RWPE2 (cell line): ENCODE measurements at places on chromosomes 5 and 9.

DNA sequence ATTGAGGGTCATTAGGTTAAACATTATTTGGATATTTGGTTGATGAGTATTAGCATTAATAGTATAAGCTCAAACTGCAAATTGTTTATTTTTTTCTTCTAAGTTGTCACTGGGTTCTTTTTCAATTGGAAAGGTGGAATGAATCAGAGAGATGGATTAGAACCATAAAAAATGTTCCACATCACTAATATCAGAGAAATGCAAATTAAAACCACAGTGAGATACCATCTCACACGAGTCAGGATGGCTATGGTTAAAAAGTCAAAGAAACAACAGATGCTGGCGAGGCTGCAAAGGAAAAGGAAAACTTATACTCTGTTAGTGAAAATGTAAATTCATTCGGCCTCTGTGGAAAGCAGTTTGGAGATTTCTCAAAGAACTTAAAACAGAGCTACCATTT, 122.8 kb downstream of the CCDC192 start:
- no peak for DNase-seq

GRCh38 chr9:125476645-125477044, 215.0 kb downstream of the GAPVD1 start:
- no peak for DNase-seq

GRCh38 chr5:162248107-162248713, 180.6 kb downstream of the GABRG2 start:
- no peak for DNase-seq

DNA sequence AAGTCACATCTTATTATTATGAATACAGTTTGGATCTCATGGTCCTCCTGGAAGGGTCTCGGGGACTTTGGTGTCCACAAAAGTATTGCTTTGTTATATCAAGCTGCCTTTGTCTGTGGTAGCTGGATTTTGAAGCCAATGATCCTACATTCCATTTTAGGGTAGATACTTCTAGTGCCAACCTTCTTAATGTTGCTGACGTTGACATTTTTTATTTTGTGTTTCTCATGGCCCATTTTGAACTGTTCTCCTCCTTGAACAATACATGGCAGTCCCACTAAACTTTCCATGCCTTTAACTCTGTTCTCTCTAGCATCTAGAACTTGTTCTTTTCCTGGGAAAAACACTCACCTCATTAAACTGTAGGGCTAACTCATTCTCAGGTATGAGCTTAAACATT, 425.8 kb downstream of the KCTD16 start:
- no peak for DNase-seq

DNA sequence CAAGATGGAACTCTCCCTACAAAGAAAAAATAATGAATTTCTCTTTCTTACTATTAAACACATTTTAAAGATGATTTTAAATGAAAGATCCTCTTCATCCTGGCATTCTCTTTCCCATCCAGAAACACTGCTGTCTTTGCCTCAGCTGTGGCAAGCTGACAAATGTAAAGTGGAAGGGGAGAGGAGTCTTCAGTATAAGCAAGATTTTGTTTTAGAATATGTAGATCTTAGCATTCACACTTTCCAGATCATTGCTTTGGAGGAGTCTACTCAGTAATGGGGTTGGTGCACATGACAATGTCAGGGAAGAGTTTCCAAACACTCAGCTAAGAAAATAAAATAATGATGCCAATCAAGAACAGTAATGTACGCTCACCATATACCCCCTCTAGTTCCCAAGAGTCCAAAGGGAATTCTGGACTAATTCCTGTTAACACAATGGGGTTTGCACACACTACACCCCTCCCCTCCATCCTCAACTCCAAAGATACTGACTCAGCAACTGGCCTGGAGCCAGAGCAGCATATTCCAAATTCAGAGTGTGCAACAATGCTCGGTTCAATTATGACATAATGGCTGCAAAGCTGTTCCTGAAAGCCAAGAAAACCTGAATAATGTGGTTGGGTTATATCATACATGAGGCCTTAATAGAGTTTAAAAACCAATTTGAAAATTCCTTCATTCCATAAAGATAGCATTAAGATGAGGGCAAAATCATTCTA, 4.6 kb downstream of the C5orf63 start:
- no peak for DNase-seq
